Astrocyte of the hippocampus (primary cell): ENCODE measurements at places on chromosomes 7 and 10.
A peak's percentile ranks its signal among the peaks of the same experiment; 100 is the strongest.

DNA sequence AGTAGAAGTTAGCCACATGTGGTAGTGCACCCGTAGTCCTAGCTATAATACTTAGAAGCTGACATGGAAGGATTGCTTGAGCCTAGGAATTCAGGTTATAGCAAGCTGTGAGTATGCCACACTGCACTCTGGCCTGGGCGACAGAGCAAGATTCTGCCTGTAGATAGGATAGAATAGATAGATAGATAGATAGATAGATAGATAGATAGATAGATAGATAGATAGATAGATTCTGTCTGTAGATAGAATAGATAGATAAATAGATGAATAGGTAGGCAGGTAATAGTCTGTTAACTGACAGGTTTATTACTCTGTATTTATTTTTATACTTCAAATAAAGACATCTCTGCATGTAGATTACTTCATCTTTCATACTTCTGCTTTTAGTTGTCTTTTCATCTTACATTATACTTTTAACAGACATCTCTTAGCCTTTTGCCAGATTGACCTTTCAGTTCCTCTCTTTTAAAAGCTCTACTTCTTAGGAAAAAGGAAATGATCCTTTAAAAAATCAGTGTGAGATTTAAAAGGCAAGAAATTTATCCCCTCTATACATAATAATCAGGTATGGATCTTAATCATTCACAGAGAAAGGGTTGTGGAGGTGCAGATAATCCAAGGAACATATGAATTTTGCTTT, 31.8 kb downstream of the CCAR1 start:
- DNase-seq, result no peak

GRCh38 chr10:78763234-78763633, 305.5 kb upstream of the ZMIZ1 start:
- no peak for DNase-seq

- no peak for DNase-seq
These were observed 137.1 kb downstream of the CHCHD3 start for GRCh38 chr7:132944774-132945173.

DNA sequence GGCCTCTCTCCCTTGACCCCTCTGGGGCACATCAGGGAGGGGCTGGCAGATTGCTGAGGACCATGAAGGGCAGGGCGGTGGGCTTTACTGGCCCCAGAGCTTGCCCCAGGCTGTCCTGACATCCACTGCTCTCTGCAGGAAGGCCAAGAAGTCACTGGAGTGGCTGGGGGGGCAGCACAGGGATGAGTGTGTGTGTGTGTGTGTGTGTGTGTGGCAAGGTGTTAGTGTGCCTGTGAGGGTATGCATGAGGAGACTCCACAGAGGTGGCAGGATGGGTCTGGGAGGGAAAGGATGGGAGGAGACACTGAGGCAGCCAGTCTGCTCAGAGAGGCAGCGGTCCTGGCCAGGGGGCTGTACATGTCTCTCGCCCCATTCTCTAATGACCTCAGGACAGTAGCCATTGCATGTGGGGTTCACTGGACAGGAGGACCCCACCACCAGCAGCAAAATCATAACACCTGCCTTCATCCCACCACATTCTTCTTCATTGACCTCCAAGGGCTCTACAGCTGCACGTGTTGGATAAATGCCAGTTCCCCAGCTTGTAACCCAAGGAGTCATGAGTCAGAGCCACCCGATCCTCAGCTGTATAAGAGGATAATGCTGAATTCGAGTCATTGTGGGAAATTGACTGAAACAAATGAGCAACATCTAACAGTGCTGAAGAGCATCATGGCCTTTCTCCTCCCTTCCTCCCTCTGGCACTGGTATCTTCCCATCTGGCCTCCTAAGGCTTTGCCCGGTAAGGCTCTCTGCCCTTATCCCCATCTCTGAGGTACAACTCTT, 720.5 kb downstream of the GRID1 start:
- peak; percentile 65 for DNase-seq

GRCh38 chr10:6136215-6137201, 47.7 kb downstream of the RBM17 start:
- DNase-seq, result peak; percentile 55

GRCh38 chr10:132685921-132686680, 99.8 kb downstream of the NKX6-2 start:
- no peak for DNase-seq

DNA sequence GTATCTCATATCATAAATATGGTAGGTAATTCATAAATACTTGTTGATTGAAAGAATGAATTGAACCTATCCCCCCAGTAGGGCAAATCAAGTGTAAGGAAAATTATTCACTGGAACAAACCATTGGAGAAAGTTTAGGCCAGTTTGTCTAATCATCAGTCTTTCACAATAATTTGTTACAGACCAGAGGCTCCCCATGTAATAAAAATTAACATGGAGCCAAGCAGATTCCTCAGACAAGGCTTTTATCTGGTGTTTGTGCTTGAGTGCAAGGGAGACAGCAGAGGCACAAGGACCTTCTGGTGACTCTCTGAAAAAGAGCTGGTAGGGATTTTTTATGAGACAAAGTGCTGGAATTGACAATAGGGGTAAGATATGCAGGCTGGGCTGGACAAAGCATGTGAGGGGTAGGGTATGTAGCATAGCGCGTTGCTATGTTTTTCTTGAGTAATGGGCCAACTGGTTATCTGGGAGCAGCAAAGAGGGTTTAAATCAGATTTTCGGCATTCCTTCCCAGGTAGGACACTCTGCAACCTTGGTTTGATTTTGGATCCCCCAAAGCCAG, 7.8 kb upstream of the PANK1 start:
- no peak for DNase-seq

GRCh38 chr7:68484731-68485130, 1113.5 kb upstream of the AUTS2 start:
- no peak for DNase-seq

- no peak for DNase-seq
These were observed 8.7 kb upstream of the PRSS2 start for GRCh38 chr7:142762104-142762503.

DNA sequence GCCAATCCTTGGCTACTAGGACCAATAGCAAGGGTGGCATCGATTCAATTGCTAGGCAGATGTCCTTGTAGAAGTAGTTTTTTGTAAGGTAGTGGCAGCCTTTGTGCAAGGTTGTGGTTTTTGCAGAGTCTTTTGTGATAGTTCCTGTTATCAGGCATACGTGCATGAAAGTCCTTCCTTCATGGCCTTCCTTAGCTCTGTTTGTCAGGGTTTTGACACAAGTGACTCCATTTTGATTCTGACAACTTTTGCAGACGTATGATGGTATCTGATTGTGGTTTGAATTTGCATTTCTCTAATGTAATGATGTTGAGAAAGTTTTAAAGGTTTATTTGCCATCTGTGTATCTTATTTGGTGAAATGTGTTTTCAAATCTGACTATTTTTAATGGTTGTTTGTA, 71.8 kb upstream of the SYPL1 start:
- no peak for DNase-seq

DNA sequence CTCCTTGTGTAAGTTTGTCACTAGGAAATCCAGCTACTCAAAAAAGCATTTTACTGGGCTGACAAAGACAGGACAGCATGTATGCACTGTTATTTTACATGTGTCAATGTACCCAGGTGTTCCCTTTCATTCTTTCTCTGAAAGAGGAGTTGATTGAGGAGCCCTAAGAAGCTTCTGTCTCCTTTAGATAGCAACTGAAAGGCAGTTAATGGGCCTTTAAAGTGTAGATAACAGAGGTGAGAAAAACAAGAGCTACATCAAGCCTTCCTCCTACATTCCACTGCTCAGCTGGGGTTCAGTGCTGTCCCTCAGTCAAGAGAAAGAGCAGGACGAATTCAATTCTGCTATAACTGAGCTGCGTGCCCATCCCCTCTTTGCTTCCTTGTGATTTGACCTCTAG, 12.8 kb upstream of the WIPF3 start:
- no peak for DNase-seq

DNA sequence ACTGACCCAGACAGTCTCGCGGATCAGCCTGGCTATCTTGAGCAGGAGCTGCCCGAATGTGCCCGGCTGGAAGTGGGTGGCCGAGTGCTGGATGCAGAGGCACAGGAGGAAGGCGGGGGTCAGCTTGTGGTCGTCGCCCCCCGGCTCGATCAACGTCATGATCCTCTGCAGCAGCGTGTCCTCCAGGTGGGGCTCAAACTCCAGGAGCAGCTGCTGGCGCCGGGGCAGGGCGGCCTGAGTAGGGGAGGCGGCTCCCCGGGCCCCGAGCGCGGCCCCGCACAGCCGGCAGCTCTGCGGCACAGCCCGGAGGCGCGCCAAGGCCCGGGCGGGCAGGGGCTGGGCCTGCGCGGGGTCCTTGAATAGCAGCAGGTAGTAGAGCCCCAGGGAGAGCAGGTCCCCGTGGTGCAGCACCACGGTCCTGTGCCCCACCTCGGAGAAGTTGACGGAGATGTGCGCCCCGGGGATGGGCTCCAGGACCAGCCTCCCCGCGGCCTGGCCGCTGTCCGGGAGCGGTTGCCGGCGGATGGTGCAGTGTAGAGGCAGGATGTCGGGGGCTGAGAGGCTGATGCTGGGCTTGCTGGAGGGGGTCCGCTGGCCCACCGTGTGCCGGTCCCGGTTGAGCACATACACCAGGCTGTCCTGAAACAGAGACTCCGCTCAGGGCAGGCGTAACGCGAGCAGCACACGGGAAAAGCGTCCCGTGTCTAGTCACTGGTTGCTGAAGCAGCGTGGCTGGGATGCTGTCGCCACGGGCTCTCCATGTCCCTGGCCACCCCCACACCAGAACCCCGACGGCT, 27.0 kb downstream of the PAPOLB start:
- no peak for DNase-seq

DNA sequence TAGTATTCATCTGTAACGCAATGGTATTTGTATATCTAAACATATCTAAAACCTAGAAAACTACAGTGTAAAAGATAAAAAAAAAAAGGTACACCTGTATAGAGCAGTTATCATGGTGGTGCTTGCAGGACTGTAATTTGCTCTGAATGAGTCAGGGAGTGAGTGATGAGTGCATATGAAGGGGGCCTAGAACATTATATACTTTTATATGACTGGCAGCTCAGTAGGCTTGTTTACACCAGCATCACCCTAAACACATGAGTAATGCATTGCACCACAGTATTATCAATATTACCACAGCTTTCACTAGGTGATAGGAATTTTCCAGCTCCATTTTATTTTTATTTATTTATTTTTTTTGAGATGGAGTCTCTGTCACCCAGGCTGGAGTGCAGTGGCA, 40.8 kb downstream of the TRIM24 start:
- no peak for DNase-seq

- peak; percentile 91 for DNase-seq
These were observed 115.4 kb downstream of the ZMIZ1 start for GRCh38 chr10:79184145-79184625.

- DNase-seq, result peak; percentile 47
These were observed 62.5 kb downstream of the ABCB4 start for GRCh38 chr7:87413029-87413428.

GRCh38 chr10:43692051-43692825, 43.6 kb upstream of the ZNF32 start:
- DNase-seq, result no peak

DNA sequence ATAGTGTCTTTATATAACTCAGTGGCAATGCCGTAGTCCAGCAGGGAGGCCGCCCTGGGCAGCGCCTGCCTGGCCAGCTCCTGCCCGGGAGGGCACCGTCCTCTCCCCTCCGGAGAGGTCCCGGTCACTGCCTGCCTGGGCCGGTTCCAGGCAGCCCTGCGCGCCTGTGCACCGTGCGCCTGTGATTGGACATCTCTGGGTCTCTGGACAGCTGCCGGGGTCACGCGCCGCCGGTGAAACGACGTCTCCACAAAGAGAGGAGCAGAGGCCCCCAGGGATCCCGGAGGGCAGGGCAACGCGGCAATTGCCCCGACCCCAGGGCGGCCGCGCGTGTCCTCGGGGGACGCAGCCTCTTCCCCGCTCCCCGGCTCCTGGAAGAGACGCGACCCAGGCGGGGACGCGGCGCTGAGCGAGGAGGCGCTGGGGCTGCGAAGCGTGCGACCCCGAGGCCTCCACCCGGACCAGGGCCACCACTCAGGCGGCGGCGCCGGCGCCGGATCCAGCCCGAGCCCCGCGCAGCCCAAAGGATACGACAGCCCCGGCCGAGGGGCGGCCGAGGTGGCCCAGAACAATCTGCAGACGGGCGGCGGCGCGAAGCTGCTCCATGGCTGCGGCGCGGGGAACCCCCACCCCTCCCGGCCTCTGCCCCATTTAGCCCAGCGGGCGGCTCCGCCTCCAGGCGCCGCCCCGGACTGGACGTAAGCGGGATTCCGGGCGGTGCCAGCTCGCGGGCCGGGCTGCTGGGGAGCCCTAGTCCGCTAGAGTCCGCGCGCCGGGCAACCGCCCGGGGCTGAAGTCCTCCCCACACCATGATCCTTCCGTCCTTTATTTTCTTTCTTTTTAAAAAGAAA, at the start of gene PHYH:
Gene PHYH, minus strand, starts transcription at position 628 of the 851 bp plus-strand sequence. Its CDS starts 22 bp downstream, at position 606.
- peak; percentile 95 for DNase-seq

- no peak for DNase-seq
These were observed 11.1 kb downstream of the ABCB1 start for GRCh38 chr7:87589631-87590030.

- DNase-seq, result no peak
These were observed 26.4 kb upstream of the GPR37 start for GRCh38 chr7:124792002-124792401.

GRCh38 chr10:33215154-33215553, 119.3 kb downstream of the NRP1 start:
- peak; percentile 62 for DNase-seq

DNA sequence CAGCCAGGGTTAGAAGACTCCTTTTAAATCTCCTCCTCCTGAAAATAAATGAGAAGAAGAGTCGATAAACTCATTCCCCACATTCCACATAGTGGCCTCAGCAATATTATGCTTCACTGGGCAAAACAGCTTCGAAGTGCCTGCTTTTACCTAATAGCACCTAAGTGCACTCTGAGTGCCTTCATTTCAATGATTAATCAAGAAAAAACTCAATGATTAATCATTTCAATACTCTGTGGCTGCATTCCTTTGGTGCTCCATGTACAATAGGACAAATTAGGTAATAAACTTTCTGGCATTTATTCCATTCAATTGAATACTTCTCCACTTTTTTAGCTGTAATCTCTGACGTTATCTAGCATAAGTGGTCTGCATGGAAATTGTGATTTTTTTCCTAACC, 174.6 kb downstream of the CCDC71L start:
- peak; percentile 73 for DNase-seq

DNA sequence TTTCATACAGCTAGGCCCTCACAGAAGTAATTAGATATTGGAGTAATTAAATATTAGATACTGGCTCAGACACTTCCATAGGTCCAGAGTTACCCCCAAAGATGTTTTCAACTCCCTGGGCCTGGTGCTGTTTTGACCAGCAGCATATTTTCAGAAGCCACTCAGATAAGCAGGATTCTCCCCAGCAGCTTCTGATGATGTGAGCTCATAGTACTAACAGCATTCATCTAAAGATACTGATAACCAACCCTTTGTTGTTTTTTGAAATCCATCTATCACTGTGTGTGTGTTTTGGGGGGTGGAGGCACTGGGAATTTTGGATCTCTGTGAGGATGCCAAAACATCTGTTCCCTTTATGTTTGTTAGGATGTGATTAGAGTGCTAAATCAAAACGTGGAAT, 52.7 kb downstream of the VPS50 start:
- DNase-seq, result peak; percentile 7

GRCh38 chr10:69864321-69864720, 62.6 kb downstream of the COL13A1 start:
- DNase-seq, result peak; percentile 58
